Cerebellum (tissue), 4 donors: ENCODE measurements at places on chromosomes 5 and 9. TPM values are rescaled to one million over a fixed set of nuclear protein-coding genes. Genes with fewer than 3 reads are reported as not detected.

The BNC2 gene
- 5.2 TPM for total RNA-seq

The CTXN3 gene
- total RNA-seq = 2.8 TPM

The OMD gene
- 3.4 TPM for total RNA-seq

The ELOVL7 gene
- 9.2 TPM for total RNA-seq

The MLANA gene
- not detected for total RNA-seq

The NKD2 gene
- 8.0 TPM for total RNA-seq

The DMRT1 gene
- not detected for total RNA-seq

The NDUFA8 gene
- total RNA-seq = 20.0 TPM

The OTULINL gene
- 12.0 TPM for total RNA-seq

The CCDC127 gene
- 6.1 TPM for total RNA-seq
